D721Med (cell line): ENCODE measurements at places on chromosomes 1 and 21.

DNA sequence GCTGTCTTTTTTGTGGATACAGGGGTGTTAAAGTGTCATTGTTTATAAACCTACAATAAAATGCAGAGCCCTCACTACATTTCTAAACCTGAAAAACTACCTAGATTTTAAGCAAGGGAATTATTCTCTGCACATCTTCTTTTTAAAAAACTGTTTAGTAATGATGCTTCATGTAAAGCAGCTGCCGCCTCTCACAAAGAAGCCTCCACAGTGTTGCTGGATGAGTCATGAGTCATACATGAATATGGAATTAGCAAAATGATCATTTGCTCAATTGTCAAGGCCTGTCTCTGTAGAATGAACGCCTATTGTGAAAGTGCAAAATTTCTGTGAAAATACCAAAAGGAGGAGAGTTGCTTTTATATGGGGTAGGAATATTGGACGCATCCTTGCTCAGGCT is 259.5 kb upstream of the CHRM3 start:
- DNase-seq = no peak

DNA sequence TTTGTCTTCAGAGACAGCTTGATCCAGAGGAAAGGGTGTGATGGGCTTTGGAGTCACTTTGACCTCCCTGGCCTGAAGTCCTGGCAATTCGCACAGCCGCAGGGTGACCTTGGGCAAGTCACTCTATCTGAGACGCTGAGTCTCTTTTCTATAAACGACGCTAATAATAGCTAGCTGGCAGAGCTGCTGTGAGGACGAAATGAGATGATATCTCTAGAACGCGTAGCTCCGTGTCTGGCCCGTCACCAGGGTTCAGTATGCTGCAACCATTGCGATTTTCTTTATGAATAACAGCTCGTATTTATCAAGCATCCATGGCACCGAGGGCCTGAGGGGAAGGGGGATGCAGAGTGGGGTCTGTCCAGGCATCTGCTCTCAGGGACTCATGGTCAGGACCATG is 58.7 kb downstream of the IGSF21 start:
- no peak for DNase-seq

DNA sequence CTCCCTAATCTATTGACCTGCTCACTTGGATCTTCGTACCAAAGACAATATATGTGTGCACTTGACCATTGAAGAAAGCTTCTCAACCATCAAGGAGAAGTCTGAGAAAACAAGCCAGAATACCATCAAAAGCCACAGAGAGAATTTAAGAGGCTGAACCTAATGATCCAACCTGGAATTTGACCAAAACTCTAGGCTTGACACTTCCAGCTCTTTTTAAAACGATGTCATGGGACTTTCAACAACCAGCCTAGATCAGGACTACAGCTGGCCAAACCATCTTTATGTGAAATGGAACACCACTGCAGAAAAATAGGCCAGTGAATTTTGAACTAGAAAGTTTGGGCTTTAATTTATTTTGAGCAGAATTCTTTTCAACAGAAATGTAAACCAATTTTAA is 444.4 kb downstream of the LTN1 start:
- DNase-seq = no peak

- DNase-seq = no peak
Observed at GRCh38 chr1:103265551-103265950, 157.2 kb upstream of the COL11A1 start.

GRCh38 chr1:43880604-43881003 is 53.0 kb upstream of the ARTN start:
- DNase-seq = no peak

- DNase-seq = no peak
Observed at GRCh38 chr1:59136541-59137275, 160.2 kb upstream of the FGGY start.
